ENCODE measurements at places on chromosomes 5 and 9.

DNA sequence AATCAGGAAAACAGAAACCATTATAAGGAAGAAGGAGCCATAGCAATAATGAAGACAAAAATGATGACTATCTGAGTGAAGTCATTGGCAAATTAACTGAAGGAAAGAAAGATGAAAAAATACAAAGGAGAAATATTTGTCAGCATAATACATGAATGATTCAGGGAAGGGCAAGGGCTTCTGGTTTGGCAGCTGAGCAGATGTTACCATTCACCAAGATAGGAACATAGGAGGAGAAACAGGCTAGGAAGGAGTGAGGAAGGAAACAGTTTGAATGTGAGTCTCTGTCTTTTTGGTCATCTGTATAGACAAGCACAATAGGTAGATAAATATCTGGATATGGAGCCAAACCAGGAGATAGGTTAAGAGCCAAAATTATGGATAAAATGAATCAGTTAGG lies 296.0 kb downstream of the ISL1 start:
- ATAC-seq, result no peak

DNA sequence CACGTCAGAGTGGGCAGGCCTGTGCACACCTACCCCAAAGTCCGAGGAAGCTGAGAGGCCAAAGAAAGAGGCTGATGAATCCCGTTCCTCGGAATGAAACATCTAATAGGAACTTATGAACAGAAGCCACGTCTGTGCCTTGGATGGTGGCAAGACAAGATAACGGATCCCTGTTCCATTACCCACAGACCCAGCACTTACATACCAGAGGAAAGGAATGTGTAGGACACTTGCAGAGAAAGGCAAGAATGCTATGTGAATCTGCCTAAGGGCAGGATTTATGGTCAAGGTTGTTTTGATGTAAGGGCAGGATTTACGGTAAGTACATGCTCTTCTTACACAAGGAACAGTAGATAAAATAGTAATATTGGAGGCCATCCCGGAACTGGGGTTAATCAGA lies 93.2 kb downstream of the WDR41 start:
- no peak for ATAC-seq

DNA sequence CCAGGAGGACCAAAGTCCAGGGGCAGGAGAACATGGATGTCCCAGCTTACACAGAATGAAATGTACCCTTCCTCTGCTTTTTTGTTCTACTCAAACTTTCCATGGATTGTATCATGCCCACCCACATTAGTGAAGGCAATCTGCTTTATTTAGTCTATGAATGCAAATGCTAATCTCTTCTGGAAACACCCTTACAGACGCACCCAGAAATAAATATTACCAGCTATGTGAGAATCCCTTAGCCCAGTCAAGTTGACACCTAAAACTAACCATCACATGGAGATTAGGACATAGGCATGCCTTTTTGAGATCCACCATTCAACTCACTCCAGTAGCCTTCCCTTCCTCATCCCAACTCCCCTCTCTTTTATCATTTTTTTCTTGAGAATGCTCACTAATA lies 6.1 kb upstream of the SPTLC1 start:
- ATAC-seq, result no peak

DNA sequence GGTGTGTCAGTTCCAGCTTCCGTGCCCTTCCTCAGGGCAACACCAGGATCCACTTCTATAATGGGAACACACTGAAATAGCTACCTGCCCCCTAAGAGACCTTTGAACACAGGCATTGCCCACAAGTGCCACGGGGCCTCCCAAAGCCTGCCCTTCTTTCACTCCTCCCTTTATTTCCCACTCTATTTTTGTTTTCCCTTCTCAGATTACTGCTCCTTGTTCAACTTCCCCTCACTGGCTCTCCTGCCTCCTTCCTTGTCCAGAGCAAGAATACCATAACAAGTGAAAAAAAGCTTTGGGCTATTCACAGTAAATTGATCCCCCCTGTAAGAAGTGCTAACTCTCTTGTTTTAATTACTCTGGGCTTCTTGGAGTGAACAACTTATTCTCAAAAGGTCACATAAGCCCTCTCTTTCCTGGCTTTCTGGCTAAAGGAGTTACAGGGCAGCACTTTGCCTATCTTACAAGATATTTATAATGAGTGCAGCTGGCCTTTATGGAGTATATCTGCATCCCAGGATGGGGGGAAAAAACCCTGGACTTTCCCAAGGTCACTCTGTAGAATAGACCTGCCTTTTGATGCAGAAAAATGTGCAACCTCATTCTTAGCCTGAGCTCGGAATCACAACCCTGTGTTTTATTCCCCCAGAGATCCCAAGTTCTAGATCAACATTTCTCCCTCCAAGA lies 11.3 kb downstream of the CTXN3 start:
- ATAC-seq, result no peak

GRCh38 chr5:110815916-110816605 lies 77.3 kb downstream of the SLC25A46 start:
- no peak for ATAC-seq

- no peak for ATAC-seq
Measured at GRCh38 chr5:37615184-37615583, 224.7 kb downstream of the GDNF start.

DNA sequence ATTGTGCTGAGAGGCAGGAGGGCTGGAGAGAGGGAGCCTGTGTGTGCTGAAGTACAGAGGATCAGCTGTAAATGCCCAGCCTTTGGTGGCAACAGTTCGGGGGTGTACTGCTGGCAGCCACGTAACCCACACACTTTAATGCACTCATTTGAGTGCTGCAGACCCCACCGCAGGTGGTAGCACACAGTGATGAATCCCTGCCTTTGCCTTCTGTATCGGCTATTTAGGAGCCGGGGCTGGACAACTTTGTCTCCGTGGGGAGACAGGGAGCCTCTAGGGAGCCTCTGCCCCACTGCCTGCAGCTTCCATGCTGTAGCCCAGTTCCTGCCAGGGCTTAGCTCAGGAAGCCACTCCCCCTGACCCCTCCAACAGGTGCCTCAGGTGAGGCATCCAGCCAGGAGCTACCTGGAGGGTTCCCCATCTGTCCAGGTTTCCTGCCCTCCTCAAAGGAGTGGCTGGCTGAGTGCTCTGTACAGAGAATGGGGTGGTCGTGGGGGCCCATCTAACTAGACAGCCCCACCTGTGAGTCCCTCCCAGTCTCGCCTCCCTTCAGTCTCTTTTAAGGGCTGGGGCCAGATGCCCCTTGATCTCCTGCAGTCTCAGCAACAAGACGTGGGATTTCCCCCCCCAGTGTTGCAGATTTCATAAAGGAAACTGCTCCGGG lies 44.5 kb downstream of the SECISBP2 start:
- no peak for ATAC-seq

DNA sequence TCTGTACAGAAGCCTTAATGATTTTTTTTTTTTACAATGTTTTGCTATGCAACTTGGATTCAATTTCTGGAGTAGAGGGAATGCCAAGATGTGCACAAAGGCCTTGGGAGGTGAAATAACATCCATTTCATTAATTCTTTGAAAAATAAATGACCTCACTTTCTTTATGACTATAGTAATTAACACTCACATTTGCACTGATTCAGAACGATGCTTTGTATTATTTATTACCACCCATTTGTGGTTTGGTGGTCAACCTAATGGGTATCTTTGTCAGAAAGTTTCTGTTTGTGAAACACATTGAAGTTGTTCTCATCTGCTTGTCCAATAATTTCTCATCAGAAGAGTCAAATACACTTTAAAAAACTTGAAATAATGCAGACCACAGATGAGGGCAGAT lies 169.3 kb downstream of the NTRK2 start:
- ATAC-seq, result no peak

GRCh38 chr5:55304584-55304983 lies 2.9 kb downstream of the DHX29 start:
- ATAC-seq, result no peak

- no peak for ATAC-seq
Measured at GRCh38 chr5:149475777-149476176, 75.5 kb downstream of the CSNK1A1 start.

- no peak for ATAC-seq
Measured at GRCh38 chr5:6910950-6911349, 197.7 kb downstream of the TENT4A start.

DNA sequence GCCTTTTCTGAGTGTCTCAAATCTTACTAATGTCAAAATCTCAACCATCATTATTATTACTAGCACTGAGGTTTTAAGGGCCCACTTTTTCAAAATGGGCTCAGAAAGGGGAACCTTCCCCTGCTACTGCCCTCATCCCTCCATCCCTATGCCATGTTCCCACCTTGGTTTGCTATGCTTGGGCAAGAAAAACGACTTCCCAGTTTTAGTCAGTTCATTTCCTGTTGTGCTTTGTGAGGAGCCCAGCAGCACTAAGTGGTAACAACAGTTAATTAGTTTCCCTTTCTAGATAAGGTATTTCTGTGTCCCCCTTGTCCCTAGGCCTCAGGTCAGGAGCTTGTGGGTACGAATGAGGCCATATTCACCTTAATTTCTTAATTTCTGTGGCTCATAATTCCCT lies 595.2 kb downstream of the RAB3C start:
- no peak for ATAC-seq

- ATAC-seq, result no peak
Measured at GRCh38 chr9:37944671-37945481, 40.9 kb upstream of the SLC25A51 start.
